ENCODE measurements at places on chromosomes 7 and 10.

GRCh38 chr7:116310141-116310540 lies 99.8 kb downstream of the TES start:
- DNase-seq: no peak

DNA sequence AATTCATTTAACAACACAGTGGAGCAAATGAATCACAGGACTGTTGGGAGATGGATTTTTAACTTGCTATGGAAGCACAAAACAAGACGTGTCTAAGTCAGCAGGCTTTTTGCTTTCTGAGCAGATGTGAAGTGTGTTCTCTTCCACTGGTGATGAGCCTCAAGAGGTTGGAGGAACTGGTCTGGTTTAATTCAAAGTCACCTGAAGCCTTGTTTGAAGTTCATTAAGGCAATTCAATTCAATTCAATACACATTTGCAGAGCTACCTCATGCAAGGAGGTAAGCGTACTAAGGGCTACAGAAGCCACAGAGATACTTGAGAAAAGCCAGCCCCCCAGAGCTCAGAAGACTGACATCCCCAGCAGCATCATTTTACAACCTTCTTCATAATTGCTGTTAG lies 68.4 kb upstream of the PALS2 start:
- DNase-seq: no peak

- no peak for DNase-seq
Measured at GRCh38 chr10:103791858-103792257, 63.5 kb downstream of the SH3PXD2A start.

DNA sequence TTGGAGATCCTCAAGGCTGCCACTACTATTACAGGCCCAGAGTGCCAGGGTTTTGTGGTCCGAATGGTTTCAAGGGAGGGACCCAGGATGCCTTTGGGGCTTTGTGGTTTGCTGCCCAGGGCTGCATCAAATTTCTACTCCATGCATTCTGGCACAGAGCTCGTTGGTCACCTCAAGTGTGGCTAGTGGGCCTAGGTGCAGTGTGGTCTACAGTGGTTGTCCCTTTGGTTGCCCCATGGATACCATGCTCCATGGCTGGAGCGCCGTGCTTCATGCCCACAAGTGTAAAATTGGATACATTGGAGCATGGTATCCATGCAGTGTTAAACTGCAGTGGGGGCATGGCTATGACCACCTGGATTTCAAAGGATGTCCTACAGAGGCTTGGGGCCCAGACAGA lies 5.4 kb upstream of the PRF1 start:
- no peak for DNase-seq

DNA sequence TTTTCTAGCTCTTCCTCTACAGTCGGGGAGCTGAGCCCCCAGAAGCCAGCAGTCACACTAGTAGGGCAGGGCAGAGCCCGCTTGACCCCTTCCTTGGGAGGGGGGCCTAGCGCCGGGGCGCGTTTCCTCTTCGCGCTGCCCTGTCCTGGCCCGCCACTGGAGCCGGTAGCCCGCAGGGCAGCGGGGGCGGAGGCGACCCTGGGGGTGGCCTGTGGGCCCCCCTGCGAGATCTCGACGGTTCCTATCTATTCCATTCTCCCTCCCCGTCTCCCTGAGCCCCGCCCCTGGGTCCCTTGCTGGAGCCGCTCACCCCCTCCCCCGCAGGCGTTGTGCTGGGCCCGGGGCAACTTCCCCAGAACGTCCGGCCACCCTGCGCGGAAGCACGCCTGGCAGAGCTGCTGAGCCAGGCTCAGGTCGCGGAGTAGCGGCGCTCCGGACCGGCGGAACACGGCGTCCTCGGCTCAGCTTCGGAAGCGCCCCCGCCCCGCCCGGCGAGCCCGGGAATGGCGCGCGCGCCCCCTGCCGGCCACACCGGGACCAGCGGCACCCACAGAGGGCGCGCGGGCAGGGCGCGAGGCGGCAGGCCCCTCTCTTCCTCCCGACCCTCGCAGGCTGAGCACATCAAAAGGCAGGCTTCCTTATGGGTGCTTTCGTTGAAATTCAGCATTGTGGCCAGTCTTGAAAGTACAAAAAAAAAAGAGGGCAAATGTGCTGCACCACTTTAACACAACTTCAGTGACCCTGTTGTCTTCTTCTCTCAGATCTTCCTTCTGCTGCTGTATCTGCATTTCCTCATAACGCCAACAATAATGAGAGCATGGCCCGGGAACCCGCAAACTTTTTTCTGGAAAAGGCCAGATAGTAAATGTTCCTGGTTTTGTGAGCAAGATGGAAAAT lies 327.6 kb downstream of the TNS3 start:
- no peak for DNase-seq

- no peak for DNase-seq
Measured at GRCh38 chr7:43155636-43156035, 43.2 kb downstream of the HECW1 start.

- no peak for DNase-seq
Measured at GRCh38 chr10:43922335-43923280, 273.9 kb upstream of the ZNF32 start.

DNA sequence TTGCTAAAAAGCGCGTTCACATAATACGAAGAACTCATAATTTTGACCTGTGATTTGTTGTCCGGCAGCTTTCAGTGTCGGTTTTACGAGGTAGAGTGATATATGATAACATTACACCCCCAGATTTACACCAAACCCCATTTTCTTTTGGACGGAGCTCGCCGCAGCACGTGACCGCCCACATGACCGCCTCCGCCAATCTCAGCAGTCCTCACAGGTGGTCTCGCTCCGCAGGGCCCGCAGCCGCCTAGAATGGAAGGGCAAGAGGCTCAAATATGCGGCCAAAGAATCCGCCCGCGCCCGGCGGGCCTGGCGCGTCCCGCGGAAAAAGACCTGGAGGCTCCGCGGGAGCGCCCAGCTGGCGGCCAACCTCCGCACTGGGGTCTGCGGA lies at the start of gene HOXA7:
Gene HOXA7, minus strand, starts transcription at position 168 of the 391 bp plus-strand sequence. Its CDS starts 130 bp downstream, at position 38.
- DNase-seq: peak; percentile 30

DNA sequence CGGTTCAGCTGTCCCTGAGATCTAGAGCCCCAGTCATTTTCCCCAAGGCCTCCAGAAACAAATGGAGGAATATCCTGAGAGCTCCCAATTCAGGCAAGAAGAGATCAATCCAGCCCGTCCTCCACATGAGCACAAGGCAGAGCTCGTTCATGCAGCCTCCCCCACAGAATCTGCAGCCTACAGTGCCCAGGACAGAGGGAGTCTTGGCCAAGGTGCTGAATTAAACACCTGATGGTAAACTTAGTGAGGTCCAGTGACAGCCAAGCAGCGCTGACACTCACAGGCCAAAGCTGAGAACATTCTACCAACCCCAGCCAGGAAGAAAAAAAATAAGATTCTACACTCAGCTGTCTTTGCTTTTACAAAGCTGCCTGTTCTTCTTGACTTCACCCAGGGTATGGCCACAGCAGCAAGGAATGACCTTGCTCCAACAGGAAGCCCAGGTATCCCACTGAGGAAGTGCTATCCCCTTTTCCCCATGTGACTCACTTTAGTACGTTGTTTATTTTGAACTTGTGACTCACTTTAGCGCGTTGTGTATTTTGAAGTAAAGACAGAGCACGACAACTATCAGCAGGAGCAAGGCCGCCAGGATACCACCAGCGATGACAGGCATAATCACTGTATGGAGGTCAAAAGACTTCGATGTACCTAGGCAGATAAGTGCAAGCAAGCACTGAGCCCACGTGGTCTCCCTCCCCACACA lies 4.4 kb upstream of the CUZD1 start:
- no peak for DNase-seq

DNA sequence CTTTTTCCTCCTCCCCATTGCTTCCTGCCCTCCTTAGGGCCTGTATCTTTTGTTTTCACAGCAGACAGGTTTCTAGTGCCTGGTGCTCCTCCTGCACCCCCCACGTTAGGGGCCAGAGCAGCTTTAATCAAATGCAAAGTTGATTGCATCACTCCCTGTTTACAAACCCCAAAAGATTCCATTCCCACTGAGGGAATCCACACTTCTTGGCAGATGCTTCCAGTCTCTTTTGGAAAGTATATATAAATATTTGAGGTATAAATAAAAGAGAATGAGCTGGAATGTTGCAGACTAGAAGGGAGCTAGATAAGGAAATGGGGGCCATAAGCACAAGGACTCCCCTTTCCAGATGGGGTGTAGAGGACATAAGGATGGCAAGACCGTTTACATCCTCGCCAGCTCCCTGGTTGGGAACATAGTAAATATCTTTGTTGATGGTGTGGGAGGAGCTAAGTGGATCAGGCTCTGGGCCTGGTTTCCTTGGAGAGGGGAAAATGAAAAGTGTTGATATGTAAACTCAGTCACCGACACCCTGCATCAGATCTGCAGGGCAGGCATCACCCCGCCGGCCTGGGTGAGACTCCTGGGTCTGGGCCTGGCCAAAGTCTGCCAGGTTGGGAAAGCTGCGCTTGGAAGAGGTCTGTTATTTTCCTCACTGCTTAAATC lies 6.2 kb downstream of the RARRES2 start:
- no peak for DNase-seq

DNA sequence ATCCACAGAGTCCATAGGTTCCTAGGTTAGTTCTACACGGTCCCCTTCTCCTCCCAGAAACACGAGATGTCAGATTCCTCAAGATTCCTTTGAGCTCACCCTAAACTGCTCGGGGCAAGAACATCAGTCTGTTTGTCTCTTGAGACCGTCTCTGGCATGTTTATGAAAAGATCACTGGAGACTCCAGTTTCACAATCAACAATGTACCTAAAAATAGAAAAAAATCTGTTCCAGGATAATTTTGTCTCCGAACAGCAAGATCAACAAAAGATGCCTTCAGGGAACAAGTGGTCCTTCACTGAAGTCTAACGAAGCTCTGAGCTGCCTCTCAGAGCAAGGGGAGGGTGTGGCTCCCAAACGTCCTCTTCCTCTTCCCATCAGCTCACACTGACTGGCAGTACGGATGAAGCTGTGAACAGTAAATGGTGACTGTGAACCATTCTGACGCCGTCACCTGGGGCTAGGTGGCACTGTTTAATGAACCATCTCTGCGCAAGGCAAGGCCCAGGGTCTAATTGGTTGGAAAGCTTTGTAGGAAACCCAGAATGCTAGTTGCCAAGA lies 156.2 kb upstream of the LYZL1 start:
- no peak for DNase-seq

DNA sequence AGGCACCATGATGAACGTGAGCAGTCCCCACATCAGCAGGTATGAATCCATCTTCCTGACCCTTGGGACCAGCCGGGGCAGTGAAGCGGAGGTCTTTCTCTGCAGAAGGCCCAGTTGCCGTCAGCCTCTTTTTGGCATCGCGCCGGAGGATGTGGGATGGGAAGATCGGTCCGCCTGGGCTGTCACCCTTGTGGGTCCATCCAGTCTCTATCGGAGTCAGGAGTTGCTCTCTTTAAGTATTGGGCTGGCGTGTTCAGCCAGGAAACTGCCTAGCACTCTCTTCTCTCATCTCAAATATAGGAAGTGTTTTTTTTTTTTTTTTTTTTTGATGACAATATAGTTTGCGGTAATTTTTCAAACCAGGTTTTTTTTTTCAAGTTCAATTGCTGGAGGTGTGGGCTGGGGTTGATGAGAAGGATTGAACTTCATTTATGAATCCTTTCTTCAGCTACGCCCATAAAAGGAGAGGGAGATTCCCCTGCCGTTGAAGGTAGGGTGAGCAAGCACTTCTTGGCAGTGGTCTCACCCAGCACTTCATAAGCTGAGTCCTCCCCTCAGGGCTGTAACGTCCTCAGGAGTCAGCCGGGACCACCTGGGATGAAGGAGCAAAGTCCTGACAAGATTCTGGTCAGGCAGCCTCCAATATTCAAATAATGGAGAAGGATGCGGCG lies at the start of gene IL2RA:
Gene IL2RA, minus strand, starts transcription at position 267 of the 671 bp plus-strand sequence. Its CDS starts 216 bp downstream, at position 51.
- no peak for DNase-seq

DNA sequence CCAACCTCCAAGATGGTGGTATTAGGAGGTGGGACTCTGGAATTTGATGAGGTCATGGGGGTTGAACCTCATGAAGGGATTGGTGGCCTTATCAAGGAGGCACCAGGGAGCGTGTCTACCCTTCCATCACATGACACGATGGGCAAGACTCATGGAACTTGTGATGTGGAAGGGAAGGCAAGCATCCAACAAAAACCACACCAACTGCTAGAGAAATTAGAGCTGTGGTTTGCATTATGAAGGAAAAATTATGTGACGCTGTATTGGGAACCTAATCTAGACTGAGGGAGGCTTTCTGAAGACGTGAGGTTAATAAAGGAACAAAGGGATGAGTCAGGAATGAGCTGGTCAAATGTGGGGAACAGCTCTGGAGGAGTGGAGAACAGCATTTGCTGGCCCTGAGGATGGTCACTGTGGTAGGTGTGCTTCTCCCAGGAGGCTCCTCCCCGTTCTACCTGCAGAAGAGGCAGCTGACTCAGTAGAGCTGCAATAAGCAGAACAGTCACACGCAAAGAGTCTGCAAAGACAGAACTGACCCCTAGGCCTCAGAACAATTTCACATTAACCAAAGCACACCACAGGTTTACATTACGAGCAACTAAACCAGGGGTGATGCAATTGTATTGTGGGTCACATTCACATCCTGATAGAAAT lies 236.6 kb upstream of the GRB10 start:
- DNase-seq: no peak

DNA sequence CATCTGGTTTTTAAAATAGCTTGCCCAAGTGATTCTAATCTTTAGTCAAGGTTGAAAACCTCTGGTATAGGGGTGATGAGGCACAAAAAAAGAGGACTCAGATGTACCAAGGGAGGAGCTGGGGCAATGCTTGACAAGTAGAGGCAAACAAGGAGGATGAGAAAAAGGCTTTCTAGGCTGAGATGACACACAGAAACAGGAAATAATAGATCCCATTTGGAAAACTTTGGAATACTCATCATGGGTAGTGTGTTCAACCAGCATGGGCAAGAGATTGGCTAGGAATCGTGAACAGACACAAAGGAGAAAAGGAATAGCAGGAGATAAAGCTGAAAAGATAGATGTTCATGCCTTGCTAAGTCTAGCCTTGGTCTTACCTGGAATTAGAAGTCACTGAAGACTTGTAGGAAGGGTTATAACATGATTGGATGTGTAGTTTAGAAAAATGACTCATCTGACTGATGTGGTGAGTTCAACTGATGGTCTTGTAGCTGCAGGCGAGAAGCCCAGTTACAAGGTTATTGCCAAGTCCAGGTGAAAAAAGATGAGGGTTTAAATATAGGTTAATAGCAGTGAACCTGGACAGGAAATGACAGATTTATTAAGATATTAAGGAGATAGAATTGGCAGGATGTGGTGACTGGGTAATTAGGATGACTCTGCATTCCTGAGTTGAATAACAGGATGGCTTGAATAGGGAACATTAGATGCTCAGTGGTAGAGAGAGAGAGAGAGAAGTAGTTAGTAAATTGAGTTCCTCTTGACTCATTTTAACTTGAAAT lies 214.0 kb upstream of the LRGUK start:
- peak; percentile 11 for DNase-seq

GRCh38 chr7:70849580-70850235 lies 282.2 kb upstream of the GALNT17 start:
- no peak for DNase-seq

Data from GM04504 (cell line).